ENCODE measurements at places on chromosomes 13 and 19.

DNA sequence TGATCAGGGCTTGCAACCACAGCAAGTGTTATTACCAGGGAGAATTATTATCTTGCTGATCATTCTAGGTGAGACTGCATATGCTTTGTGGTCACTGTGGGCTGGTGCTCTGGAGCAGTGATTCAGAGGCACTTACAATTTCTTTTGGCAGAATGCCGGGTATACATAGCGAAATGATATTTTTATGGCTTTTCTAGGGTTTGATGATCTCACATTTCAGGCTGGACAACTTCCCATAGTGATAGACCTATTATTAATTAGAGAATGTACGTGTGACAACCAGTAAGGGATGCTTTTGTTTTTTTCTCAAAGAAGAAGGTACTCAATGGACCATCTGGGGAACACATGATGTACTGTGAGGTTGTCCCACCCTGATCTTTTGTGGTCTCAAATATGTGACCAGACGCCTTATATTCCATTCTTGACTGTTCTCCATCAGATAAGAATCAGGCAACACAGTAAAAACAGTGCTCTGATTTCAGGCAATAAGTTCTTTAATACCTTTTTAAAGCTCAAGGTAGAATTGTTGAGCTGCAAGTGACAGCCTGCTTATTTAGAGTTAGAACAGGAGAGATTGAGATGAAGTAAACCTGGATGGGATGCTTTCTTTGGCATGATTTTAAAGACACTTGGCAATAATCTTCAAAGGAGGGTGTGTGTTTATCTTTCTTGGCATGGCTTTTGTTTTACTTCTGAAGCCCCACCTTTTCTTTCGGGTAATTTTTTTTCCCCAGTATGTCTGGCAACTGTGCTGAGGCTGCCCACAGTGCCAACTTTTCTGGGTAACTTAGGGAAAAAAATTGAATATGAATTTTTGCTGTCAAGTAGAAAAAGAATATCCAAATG, 27.4 kb upstream of the SCEL start:
- DNase-seq: peak; percentile 95

- DNase-seq: no peak
Measured at GRCh38 chr13:45909673-45910072, 58.1 kb upstream of the SIAH3 start.

DNA sequence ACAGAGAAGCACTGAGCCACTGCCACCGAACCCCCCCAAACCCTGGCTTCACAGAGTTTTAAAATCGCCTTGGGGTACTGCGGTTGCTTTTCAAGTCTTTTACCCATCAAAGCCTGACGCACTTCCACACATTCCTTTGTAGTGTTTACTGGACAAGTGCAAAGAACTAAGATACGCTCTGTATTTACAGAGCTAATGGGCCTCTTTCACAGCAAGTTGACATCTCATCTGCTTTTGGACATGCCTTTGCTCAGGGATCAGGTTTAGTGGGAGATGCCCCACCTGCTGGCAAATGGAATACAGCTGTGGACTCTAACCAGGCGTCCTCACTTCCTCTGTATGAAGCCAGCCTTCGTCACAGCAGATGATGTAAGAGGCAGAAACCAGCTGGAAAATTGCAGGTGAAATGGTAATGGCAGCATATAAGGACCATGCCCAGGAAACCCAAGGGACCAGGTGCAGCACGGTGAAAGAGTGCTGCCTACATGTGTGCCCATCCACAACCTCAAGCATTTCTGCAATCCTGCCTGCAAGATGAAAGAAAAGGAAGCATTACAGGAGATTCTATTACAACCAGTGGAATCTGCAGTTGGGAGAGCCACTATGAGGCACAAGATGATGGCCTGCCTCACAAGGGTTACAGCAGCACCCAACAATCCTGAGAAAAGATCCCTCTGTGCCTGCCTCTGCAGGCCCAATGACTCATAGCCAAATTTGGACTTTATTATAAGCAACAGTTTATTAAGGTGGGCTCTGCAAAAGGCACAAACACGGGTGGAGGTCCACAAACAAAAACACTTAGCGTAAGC, 34.7 kb downstream of the BRD4 start:
- DNase-seq: peak; percentile 73

DNA sequence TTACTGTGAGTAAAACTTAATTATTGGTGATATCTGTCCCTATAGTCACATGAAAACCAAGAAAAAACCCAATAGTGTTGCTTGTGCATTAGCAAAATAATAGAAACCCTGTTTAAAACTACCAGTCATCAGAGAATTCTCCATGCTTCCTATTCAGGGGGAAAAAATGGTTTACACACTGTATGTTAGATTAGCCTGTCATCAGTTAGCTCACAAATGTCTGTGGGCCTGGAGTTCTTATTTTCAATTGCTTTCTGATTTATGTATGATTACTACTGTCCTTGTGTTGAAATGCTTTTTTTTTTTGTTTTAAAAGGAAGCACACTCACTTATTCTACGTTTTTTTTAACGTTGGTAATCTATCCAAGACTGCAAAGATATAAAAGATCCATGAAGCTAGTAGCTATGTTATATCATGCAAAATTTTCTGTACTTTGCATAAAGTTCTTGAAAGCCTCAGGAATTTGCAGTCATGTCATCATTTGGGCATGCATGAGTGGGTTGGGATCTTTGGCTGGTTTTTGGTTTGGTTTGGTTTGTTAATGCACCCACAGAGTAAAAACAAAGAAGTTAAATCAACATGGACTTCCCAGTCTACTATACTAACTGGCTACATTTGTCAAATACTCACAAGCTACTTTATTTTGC, 25.9 kb downstream of the RXFP2 start:
- no peak for DNase-seq

- DNase-seq: no peak
Measured at GRCh38 chr19:56405062-56405461, 930 bp downstream of the ZNF583 start.

GRCh38 chr13:106660746-106661625, 93.0 kb upstream of the ARGLU1 start:
- no peak for DNase-seq

DNA sequence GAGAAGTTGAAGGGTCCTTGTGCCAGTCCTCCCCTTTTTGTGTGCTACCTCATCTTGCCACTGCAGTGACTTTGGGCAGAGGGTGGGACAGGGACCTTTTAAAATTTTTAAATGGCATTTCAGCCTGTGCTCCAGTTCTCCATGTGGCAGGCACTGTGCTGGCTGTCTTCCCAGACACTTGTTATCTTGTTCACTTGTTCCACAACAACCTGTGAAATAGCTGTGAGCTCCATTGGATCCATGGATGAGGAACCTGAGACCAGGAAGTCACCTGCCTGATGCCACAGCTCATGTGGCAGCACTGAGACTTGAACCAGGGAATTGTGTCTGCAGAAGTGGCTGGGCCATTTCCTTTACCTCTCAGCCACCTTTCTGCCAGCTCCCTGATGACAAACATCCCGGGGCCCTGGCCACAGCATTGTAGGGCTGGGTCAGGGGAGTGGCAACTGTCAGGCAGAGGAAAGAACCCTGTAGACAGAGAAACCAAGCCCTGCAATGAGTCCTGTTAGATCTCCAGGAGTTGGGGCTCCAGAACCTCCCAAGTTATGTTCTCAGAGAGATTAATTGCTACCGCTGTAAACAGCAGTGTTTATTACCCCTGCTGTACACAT, 6.4 kb downstream of the EGLN2 start:
- DNase-seq: no peak

DNA sequence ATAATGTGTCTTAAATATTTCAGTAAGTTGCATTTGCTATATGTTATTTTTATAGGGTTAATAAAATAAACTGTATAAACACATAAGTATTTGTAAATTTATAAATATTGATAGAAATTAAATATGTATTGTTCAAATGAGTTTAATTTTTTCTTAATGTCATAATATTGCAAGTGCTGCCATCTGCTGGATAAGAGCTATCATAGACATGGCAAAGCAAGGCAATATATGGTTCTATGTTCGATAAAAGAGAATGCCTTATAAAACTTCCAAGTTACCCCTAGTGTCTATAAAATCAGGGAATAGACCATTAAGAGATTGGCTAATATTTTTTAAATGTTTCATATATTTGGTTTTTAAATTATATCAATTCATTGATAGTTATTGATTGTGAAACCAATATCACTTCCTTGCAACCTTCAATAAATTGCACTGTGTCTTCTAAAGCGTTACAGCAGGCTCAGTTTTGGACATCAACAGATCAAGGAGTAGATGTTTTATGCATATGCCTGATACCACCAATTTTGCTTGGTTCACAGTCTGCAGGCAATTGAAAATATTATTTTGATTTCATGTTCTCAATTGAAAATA, 29.0 kb upstream of the SLITRK6 start:
- no peak for DNase-seq

GRCh38 chr19:19538061-19538784, at the start of gene CILP2:
CILP2 (plus strand) TSS chr19:19538265; CDS start chr19:19538350, 85 bp downstream.
- DNase-seq: no peak

GRCh38 chr13:94967183-94968039, 255.1 kb upstream of the SOX21 start:
- no peak for DNase-seq

- peak; percentile 75 for DNase-seq
Measured at GRCh38 chr13:46983881-46984280, 87.0 kb upstream of the HTR2A start.

DNA sequence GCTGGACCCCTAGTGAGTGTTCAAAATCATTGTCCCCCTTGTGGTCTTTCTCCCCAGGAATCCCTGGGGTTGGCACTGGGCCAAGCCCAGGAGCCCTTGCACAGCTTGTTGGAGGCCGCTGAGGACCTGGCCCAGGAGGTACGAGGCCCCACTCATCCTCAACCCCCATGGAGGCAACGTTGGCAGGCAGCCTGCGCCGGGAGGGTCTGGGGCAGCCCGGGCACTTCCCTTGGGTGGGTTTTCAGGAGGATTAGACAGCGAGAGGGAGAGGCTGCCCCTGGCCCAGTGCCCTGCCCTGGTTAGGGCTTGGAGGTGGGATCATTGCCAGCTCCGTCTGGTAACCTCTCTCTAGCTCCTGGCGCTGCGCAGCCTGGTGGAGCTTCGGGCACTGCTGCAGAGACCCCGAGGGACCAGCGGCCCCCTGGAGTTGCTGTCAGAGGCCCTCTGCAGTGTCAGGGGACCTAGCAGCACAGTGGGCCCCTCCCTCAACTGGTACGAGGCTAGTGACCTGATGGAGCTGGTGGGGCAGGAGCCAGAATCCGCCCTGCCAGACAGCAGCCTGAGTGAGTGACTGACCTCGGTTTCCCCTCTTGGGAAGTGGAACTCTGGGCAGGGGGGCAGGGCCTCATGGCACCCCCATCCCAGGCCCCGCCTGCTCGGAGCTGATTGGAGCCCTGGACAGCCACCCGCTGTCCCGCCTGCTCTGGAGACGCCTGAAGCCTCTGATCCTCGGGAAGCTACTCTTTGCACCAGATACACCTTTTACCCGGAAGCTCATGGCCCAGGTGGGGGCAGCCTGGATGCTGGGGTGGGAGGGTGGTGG, 3.0 kb downstream of the ABCA7 start:
- no peak for DNase-seq

DNA sequence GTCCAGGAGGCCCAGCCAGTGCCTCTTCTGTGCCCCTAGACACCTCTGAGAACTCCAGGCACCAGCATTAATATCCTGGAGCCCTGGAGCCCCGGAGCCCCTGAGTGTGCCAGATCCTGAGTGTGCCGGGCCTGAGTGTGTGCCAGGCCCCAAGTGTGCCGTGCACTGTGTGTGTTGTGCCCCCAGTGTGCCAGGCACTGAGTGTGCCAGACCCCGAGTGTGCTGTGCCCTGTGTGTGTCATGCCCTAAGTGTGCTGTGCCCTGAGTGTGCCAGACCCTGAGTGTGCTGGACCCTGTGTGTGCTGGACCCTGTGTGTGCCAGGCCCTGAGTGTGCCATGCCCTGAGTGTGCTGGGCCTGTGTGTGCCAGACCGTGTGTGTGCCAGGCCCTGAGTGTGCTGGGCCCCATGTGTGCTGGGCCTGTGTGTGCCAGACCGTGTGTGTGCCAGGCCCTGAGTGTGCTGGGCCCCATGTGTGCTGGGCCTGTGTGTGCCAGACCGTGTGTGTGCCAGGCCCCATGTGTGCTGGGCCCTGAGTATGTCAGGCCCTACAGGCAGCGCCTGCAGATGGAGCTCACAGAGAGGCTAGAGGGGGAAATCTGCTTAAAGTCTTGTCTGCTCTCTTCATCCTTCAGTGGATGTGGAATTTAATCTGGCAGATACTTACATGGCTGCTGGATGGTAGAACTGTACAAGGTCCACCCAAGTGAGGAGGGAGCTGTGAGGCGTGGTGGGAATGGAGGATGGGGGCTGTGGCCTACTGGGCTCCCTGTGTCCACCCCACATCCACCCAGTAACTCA, 53.9 kb downstream of the C13orf46 start:
- DNase-seq: no peak

GRCh38 chr19:13091400-13092157, 11.1 kb downstream of the LYL1 start:
- DNase-seq: no peak

Measured in foreskin keratinocyte (primary cell).